ENCODE measurements at places on chromosomes 1 and 21. TPM values are rescaled to one million over a fixed set of nuclear protein-coding genes. Genes with fewer than 3 reads are reported as not detected.

- DNase-seq = no peak
Measured at GRCh38 chr1:11720525-11720924, 15.4 kb upstream of the AGTRAP start.

Gene FALEC
- not detected for total RNA-seq

Gene NR1I3
- total RNA-seq = not detected

Gene CFAP410
- total RNA-seq = 14.9 TPM

- no peak for DNase-seq
Measured at GRCh38 chr1:110672001-110672752, 2.6 kb downstream of the KCNA3 start.

DNA sequence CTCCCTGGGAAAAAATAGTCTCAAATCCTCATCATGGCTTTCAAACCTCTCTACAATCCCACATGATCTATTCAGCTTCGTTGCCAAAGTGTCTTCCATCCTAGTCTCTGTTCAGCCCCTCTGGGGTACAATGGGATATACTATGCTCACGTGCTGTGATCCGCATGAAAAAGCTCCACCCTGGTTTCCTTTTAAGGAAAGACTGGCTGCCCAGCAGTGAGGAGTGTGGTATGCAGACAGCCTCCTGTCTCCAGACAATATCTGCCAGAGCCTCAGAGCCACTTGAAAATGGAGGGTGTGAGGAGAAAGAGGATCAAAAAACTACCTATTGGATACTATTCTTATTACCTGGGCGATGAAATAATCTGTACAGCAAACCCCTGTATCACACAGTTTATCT, 194.5 kb downstream of the LHX8 start:
- DNase-seq = no peak

Data from left ventricle myocardium superior (tissue), 1 donor.